ENCODE measurements at places on chromosomes 5 and 9.

GRCh38 chr9:135979547-135980166 lies 18.5 kb upstream of the UBAC1 start:
- DNase-seq = no peak

GRCh38 chr5:179284751-179285631 lies 60.3 kb downstream of the ADAMTS2 start:
- DNase-seq = no peak

DNA sequence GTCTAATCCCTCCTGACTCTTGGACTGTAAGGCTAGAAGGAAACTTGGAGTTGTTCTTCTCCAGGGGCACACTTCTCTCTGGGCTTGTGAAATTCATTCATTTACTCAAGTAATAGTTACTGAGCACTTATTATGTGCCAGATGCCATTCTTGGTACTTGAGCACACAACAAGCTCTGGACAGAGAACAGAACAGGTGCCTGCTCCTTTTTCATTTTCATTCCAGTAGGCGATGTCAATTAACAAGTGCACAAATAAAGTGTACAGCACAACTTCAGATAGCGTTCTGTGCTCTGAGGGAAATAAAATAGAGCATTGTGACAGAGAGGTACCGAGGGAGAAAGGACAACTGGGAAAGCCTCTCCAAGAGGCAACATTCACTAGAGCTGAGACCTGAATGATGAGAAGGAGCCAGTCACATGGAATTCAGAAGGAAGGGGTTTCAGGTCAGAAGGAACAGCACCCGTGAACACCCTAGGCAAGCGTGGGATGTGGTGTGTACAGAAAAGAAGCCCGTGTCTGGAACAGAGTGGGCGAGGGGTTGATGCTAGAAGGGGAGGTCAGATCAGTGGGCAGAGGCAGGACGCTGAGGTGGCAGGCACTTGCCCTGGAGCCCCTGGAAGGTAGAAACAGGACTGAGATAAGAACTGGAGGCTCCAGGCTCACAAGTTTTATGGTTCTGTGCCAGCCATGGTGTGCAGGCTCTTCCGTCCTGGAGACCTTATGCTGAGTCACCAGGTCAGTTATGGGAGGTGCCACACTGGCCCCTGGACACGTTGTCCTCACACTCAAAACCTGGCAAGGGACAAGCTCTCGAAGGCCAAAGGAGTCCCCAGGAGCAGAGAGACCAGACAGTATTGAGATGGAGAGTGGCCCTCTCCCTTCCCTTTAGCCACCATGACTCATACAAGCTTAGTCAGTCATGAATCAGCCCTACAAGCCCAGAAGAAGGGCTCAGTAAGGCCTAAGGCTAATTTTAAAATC lies 7.2 kb upstream of the ABLIM3 start:
- no peak for DNase-seq

GRCh38 chr9:20551236-20551635 lies 71.1 kb downstream of the MLLT3 start:
- no peak for DNase-seq

DNA sequence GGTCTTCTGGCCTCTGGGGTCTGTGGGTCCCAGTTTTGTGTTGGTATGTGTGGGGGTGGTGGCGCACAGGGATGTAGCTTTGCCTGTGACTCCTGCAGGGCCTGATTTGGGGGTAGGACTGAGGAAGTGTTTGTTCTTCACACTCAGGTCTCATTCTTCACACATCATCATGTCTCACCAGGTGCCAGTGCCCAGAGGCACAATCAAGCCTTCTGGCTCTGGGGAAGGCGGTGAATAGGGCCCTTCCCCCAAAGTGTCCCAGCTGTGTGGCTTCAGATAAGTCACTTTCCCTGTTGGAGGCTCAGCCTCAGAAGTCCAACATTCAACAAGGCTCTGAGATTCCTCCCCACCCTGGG lies 5.1 kb downstream of the DBN1 start:
- no peak for DNase-seq

GRCh38 chr5:137190441-137190840 lies 308.7 kb downstream of the SPOCK1 start:
- no peak for DNase-seq

DNA sequence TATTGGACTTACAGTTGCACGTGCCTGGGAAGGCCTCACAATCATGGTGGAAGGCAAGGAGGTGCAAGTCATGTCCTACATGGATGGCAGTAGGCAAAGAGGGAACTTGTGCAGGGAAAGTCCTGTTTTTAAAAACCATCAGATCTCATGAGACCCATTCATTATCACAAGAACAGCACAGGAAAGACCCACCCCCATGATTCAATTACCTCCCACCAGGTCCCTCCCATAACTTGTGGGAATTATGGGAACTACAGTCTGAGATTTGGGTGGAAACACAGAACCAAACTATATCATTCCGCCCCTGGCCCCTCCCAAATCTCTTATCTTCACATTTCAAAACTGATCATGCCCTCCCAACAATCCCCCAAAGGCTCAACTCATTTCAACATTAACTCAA lies 75.6 kb downstream of the ZFAND5 start:
- no peak for DNase-seq

GRCh38 chr5:40909264-40909663 lies at the start of gene C7:
Gene C7 (plus strand): TSS chr5:40909497. CDS start chr5:40909611, 114 bp downstream.
- DNase-seq = no peak

DNA sequence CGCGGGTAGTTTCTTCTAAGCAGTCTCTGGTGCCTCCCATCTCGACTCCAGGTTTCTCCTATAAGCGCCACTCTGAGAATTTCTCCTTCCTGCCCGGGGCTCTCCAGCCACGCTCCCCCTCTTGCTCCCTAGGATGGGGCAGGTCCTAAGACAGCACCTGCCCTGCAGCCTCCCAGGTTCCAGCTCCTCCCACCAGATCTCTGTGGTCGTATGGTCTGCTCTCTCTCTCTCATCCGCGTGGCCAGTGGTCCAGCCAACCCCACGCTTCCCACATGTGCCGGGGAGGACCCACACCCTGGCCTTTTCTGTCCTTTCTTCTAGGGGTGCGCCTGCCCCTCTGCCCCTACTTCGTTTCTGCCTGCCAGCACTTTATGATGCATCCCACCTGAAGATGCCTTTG lies 40.5 kb downstream of the MVB12B start:
- no peak for DNase-seq

DNA sequence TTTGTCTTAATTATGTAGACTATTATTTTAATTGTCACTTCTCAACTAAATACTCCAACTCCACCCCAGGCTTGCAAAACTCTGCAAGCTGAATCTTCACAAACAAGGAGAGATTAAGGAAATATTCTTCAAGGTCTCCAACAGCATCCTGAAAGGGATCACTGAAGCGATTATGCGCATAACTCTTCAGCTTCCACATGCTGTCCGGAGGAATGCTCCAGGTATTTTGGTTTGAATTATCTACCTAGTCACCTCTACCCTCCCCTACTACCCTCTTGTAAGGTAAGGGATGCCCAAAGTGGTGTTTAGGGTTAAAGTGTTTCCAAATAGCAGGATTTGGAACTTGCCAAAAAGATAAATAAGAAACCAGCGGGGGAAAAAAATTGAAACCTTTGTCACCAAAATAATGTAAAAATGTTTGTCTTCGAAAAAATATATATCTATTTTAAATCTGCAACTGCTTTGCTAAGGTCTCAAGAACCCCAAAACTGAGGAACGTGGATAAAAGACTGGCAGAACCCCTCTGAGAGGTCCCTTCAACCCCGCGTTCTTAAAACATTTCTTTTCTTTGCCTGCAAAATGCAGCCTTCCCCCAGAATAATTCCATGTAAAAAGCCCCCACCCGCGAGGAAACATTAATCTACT lies 11.6 kb downstream of the PTCH1 start:
- no peak for DNase-seq

GRCh38 chr9:76687861-76688391 lies 76.3 kb upstream of the PCA3 start:
- no peak for DNase-seq

DNA sequence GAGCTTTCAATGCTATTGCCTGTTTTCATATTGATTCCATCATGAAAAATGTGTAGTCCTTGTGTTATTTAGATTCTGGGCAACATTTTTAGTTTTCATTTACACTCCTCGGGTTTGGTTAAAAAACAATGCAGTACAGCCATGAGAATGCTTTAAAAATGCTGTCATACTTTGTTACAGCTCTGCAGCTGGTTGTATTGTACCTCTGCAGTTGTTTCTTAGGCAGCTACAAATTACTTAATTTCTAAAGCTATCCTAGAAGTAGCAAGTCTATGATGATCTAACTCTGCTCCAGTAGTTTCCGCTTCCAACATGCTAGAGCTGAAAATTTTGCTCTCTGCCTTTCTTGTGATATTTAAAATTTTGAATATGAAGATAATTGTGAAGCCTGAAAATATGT lies 20.2 kb downstream of the SNX18 start:
- DNase-seq = no peak

DNA sequence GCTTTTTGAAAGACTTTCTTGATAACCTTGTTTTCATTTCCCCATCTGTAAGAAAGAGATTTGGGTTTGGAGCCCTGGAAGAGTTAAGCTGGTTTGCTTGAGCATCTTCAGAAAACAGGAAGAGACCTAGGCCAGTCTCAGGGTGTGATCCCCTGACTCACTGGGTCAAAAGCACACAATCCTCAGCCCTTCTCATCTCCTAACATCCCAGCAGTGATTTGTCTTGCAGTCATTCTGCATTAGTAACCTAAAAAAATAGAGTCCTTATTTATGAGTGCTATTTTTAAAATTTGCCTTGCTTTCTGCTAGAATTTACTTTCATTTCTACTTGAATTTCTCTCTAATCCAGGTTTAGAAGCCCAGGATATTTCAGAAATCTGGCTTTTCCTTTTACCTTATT lies 16.4 kb upstream of the ARSB start:
- DNase-seq = no peak

GRCh38 chr9:13431222-13431536 lies 151.7 kb upstream of the MPDZ start:
- no peak for DNase-seq

DNA sequence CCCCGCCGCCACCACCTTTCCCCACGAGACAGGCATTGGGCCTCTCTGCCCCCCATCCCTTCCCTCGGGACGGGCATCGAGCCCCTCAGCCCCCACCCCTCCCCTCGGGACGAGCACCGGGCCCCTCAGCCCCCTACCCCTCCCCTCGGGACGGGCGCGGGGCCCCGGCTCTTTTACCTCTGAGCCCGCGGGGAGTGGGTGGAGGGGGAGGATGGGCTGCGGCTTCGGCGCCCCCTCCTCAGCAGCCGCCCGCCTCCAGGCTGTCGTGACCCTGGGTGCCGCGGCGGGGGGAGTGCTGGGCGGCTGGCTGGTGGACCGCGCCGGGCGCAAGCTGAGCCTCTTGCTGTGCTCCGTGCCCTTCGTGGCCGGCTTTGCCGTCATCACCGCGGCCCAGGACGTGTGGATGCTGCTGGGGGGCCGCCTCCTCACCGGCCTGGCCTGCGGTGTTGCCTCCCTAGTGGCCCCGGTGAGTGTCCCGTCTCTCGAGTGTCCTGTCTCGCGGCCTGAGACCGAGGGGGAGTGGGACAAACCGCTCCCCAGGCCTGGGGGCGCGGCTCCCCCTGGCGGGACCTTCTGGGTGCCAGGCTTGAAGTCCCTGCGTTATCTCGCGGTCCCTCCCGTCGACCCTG lies 791 bp downstream of the SLC2A8 start:
- DNase-seq = no peak

GRCh38 chr9:15873573-15874177 lies 320.8 kb downstream of the CCDC171 start:
- DNase-seq = no peak

DNA sequence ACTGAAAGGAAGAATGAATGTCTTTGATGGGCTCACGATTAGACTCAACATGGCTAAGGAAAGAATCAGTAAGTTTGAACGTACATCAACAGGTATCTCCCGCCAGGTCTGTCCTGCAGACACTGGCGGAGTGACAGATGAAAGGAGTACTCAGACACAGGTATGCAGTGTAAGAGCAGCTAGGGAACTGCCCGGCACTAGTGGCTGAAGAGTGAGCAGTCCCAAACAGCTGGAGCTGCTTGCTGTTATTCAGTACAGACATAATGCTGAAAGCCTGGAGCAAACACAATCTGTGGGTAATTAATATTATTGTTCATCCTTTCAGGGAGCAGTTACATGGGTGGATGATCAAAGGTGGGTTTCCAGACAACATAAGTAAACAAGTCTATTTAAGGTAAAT lies 835.5 kb downstream of the TLE4 start:
- DNase-seq = no peak

DNA sequence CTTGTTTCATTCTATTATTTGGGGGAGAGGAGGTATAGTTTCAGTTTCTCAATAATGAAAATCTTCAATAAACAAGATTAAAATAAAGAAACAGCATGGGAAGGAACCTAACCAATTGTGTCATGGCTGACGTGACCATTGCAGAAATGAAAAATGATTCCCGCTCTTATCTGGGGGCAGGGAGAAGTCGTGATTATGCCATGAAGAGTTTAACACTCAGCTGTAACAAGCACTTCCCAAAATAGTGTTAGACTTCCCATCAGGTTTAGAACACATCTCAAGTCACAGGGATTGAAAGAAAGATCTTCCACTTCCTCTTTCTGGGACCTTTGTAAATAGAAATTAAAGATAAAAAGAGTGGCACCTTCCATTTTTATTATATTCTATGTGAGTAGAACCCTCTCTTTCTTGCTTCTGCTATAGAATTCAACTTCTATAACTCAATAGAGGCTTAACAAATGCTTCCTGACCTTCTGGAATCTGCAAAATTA lies 122.2 kb downstream of the TRPM6 start:
- DNase-seq = no peak

DNA sequence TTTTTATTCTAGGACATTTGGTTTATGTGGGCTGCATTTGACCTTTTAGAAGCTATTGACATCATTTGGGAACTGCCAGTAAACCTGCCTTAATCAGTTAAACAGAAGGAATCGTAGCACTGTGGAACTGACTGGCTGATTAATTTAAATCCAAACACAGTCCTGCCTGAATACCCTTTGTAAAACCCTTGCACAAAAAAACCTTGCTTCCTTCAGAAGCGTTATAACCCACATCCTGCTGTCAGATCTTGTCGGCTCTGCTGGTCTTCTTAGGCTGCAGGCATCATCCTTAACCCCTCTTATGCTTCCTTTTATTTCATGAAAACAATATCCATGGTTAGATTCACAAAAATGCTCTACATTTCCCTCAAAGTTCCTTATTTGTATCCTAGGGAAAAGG lies 46.3 kb downstream of the PAM start:
- DNase-seq = no peak

- DNase-seq = no peak
Measured at GRCh38 chr5:92916036-92916435, 665.0 kb downstream of the NR2F1-AS1 start.

- DNase-seq = no peak
Measured at GRCh38 chr5:125337294-125337693, 590.9 kb upstream of the ZNF608 start.

GRCh38 chr9:8382266-8382665 lies 582.7 kb upstream of the DMAC1 start:
- DNase-seq = no peak

GRCh38 chr5:37717613-37718431 lies 122.0 kb downstream of the GDNF start:
- DNase-seq = no peak

DNA sequence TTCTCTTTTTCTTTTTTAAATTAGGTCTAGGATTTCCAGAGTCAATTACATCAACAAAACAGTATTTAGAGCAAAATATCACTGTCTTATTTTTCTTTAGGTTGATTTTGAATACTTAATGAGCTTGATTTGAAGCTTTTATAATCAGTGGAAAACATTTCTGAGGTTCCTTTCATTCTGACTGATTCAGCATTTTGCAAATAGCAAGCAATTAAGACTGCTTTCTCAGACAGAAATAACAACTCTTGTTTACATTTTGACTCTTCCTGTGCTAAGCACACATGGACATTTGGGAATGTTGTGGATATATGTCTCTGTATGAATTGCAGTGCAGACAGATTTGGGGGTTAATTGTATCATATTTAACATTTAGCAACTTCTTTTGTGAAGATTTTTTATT lies 22.2 kb upstream of the MCCC2 start:
- no peak for DNase-seq

GRCh38 chr9:1939926-1940368 lies 75.2 kb upstream of the SMARCA2 start:
- DNase-seq = peak; percentile 28

Measured in activated T-cell treated with anti-CD3 and anti-CD28 coated beads for 24 hours (primary cell).